ENCODE measurements at places on chromosomes 13 and 19.

- peak; percentile 34 for DNase-seq
Measured at GRCh38 chr19:13026462-13027370, 31.4 kb downstream of the NFIX start.

GRCh38 chr13:46559272-46559805 lies 6.4 kb downstream of the LRCH1 start:
- DNase-seq, result no peak

DNA sequence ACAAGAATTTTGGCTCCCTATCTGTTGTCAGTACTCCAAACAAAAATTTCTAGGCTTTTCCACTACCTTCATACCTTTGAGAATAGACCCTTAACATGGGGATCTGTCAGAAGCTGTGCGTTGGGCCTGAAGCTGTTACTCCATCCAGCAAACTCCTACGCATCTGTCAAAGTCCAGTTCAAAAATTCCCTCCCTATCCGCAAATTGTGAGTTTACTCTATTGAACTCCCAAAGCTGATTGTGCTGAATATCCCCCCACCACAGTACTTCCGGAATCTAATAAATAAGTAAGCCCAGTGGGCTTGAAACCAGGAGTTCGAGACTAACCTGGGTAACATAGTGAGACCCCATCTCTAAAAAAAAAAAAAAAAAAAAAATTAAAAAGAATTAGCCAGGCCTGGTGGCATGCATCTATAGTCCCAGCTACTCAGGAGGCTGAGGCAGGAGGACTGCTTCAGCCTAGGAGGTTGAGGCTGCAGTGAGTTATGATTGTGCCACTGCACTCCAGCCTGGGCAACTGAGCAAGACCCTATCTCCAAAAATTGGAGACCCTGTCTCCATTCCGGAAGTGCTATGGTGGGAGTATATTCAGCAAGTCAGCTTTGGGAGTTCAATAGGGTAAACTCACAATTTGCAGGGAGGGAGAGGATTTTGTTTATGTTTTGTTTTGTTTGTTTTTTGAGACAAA lies 930 bp upstream of the FBN3 start:
- no peak for DNase-seq

DNA sequence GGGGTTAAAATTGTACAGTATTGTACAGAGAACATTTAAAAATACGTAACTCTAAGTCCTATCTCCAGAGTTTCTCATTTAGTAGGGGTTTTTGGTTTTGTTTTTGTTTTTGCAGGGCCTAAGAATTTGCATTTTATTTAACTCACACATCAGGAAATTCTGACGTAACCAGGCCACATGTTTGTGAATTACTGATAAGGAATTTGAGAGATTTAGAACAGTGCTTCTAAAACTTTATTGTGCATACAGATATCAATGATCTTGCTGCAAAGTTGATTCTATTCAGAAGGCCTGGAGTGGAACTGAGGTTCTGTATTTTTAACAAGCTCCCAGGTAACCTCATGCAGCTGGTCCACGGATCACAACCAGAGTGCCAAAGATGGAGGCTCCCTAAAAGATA lies 49.3 kb downstream of the LIG4 start:
- no peak for DNase-seq

GRCh38 chr19:18507727-18508440 lies 14.0 kb downstream of the ELL start:
- DNase-seq, result no peak
